Psoas muscle (tissue), 8 donors: ENCODE measurements at places on chromosomes 3 and 15. TPM values are rescaled to one million over a fixed set of nuclear protein-coding genes. Genes with fewer than 3 reads are reported as not detected.

- DNase-seq, result peak; percentile 82
These were observed 31.1 kb downstream of the CYFIP1 start for GRCh38 chr15:22949074-22949547.

DNA sequence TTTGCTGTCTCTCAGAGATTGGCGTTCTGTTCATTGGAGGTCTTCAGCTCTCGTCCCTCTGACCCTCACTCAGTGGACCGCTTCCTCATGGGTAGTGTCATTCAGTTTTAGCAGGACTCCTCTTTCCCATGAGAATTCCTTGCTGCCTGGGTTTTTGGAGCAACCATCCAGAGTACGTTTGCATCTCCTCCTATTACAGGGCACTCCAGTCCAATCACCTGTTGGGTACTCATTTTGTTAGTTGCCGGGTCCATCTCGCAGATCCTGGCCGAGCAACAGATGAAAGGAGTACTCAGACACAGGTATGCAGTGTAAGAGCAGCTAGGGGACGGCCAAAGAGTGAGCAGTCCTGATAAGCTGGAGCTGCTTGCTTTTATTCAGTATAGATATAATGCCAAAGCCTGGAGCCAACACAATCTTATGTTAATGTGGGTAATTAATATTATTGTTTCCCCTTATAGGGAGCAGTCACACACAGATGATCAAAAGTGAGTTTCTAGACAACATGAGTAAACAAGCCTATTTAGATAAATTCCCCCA is 49.6 kb downstream of the ISG20 start:
- DNase-seq, result no peak

The LIPH gene
- polyA plus RNA-seq, result not detected

- DNase-seq, result no peak
These were observed 3.7 kb downstream of the DLL4 start for GRCh38 chr15:40932649-40933516.

DNA sequence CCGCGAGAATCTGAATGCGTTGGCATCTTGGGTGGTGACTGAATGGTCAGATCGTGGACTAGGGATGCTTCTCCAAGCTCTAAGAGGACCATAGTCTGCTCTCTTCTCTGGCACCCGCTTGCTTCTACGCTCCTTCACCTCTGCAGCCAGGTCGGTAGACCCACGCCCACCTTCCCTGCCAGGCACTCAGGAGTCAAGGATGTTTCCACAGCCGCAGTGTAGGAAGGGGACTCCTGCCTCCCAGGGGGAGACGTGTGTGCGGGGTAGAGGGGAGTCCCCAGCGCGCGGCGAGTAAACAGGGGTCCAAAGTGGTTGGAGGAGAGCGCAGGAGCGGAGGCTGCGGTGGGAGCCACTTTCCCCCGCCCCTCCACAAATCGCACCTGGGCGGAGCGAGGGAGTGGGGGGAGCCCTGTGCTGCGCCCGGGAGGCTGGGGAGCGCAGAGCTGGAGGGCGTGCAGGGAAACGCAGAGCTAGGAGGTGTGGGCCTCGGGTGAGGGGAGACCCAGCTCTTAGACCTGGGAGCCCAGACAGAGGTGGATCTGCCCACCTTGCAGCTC is 1.7 kb downstream of the LRRC3B start:
- DNase-seq, result no peak

- peak; percentile 62 for DNase-seq
These were observed 110.8 kb upstream of the ATP11B start for GRCh38 chr3:182682263-182683241.

GRCh38 chr15:38692789-38693062 is 128.1 kb upstream of the RASGRP1 start:
- DNase-seq, result no peak

GRCh38 chr3:156643729-156644389 is 30.5 kb upstream of the TIPARP start:
- no peak for DNase-seq

The ANKUB1 gene
- polyA plus RNA-seq, result 2.9 TPM

DNA sequence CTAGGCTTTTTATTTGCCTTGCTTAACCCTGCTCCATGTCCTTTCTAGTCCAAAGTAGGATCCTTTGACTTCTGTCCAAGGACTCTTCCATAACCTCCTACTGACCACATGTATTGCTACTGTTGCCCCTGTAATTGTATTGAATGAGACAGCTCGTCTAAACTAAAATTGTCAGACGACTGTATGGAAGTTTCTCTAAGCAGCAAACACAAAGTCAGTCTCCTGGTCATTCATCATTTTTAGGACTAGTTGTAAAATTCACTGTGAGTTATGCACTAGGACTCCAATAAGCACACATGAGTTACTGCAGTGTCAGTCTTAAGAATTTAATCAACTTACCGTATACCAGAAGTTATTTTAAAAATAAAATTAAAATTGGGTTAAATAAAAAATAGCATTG is 32.8 kb downstream of the SLTM start:
- no peak for DNase-seq

- no peak for DNase-seq
These were observed 25.9 kb upstream of the KIF23 start for GRCh38 chr15:69388260-69388705.

DNA sequence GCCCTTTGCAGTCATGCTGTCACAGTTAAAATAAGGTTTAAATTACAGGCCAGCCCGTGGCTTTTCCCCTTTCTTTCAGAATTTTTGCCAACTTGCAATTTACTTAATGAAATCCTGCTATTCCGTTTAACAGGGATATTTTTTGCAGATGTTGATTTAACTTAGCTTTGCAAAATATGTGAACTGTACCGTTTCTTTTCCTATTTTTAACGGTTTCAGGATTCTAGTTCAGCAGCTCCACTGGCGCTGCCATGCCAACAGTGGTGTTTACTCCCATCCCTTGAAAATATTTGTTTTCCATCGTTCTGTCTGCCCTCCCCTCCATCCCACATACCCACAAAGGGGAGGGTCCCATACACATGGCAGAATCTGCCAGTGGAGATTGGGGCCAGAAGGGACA is 54.3 kb downstream of the SMAD6 start:
- no peak for DNase-seq

DNA sequence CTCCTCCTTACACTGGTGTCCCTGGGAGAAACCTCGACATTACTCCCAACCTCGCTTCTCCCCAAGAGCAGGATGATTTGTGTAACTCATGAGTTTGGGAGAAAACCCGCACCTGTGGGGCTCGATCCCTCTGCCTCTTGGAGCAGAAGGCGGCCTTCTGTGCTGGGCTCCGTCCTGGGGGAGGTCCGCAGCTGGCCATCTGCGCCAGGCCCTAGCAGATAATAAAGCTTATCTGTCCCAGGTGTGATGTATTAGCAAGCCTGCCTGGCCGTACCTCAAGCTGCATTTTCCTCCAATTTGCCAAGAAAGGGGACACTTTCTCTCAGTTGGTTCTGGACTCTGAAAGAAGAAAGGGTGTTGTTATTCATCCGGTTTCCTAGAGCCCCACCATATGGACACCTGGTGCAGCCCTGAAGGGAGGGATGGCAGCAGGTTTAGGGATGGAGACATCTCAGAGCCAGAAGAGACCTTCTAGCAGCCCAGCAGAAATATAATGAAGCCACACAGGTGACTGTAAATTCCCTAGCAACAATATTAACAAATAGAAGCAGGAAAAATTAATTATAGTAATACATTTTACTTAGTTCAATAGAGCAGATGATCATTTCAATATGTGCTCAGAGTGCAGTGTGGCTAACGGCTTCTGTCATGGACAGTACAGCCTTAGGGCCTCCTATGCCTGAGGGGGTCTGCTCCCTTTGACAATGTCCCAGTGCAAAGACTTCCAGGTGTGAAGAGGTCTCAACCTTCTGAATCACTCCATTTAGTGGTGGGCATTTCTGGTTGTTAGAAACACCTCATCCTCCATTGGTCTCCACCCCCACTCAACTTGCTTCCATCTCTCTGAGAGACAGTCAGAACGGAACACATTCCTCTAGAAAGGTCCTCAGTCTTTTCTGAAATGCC is 94.8 kb downstream of the CPN2 start:
- no peak for DNase-seq

DNA sequence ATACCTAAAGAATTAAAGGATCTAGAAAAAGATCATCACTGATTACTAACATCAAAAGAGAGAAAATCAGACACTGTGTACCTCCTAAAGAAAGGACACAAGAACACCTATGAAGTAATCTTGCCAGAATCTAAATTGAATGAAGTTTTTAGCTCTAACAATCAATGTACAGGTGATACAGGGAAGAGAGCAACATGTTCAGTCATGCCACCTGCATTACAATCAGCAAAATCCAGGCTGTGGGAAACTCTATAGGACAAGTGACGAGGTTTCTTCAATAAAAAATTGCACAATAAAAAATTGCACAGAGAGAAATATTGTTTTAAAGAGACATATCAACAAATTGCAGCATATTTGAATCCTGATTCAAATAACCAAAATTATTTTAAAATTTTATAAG is 93.3 kb downstream of the SEMA5B start:
- no peak for DNase-seq

The GAP43 gene
- 0.05 TPM for polyA plus RNA-seq

The ASB14 gene
- polyA plus RNA-seq, result 0.75 TPM

The TMEM207 gene
- polyA plus RNA-seq, result not detected

- DNase-seq, result no peak
These were observed 38.6 kb downstream of the LYZL4 start for GRCh38 chr3:42371776-42372175.

DNA sequence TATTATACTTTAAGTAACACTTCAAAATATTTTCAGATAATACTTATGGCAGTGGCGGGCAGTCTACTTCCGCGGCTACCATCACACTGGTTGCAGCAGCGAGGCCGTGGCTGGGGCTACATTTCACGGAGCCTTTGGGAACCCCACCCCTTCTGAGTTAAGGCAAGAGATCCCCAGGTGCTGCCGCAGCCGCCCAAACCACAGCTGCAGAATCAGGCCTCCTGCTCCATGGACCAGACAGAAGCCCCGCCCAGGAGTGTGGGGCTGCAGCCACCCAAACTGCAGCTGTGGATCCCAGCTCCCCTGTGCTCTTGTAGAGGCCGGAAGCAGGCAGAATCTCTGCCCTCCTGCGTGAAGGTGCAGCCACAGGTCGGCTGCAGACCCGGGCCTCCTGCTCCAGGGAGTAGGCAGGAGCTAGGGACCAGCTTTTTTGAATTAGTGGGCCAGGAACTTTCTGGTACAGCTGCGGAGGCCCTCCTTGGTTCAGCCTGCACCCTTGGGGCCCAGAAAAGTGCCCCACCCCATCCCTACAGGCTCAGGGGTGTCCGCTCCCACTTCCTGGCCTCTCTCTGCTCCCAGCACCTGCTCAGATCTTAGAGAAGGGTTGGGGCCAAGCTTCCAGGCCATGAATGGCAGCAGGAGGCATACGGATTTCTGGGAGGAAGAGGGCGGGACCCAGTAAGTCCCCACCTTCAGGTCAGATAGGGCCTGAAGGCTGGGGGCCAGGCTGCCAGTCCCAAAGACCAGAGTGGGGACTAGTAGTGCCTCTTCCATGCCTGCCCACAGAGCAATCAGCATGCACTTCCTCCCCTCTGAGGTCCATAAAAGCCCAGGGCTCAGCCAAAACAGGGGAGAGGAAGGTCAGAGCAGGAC is 1188.8 kb upstream of the CADM2 start:
- DNase-seq, result no peak

The CSPG4 gene
- polyA plus RNA-seq, result 8.1 TPM

The OXTR gene
- 0.12 TPM for polyA plus RNA-seq

DNA sequence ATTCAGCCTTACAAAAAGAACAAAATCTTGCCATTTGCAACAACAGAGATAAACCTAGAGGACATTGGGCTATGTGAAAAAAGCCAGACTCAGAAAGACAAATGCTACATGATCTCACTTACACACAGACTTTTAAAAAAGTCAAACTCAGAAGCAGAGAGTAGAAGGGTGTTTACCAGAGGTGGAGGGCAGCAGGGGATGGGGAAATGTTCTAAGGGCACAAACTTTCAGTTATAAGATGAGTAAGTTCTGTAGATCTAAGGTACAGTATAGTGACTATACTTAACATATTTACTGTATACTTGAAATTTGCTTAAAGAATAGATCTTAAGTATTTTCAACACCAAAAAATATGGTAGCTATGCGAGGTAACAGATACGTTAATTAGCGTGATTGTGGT is 3.0 kb downstream of the MYEF2 start:
- DNase-seq, result no peak

The NEO1 gene
- 7.8 TPM for polyA plus RNA-seq

DNA sequence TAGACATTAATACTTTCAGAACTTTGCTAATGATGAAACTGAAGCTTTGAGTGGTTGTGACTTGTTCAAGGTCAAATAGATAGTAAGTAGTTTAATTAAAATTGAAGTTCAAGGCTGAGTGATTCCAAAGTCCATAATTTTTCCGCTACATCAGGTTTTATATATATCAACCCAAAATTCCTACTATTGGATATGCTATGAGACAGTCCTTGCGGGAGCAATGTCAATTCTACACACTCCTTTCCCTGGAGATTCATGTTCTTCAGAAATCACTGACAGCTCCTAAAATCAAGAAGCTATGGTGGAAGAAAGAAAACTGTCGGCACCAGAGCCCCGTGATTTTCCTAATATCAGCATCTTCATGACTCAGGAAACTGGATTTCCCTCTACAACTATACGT is 167.6 kb downstream of the EPHA3 start:
- DNase-seq, result no peak

GRCh38 chr3:156176048-156176447 is 55.7 kb downstream of the KCNAB1 start:
- DNase-seq, result no peak

DNA sequence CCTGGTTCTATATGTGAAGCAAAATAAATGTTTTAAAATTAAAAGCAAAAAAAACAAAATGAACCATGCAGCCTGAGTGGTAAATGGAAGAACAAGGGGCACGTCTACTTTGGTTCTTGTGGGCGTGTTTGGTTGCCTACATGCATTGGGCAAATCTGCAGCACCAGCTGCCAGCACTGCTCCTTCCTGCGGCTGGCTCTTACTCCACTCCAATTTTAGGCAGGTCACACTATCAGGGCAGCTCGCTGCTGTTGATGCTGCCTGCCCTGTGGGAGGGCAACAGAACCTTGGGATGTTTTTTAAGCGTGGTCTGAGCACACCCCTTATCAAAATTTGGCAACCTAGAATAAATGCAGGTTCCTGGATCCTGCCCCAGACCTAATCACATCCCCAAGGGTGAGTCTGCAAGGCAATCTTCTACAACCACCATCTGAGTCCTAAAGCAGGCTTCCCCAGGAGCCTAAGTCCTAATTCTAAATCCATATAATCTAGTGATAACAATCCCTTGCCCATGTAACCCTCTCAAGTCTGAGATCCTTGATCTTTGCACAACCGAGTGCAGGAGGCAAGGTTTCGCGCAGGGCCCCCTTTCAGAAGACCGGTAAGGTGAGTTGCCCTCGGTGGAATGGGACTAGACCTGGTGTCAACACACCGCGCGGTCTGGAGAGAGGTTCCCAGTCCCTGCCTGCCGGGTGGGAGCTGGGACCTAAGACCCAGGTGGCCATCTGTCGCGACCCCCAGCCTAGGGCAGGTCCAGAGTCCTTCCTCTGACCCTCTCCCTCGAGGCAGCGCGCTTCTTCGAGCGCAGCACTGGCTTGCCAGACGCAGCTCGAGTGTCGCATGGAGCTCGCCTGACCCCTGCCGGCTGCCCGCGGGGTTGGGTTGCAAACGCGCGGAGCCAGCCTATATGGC is 15.9 kb downstream of the IVD start:
- peak; percentile 90 for DNase-seq

DNA sequence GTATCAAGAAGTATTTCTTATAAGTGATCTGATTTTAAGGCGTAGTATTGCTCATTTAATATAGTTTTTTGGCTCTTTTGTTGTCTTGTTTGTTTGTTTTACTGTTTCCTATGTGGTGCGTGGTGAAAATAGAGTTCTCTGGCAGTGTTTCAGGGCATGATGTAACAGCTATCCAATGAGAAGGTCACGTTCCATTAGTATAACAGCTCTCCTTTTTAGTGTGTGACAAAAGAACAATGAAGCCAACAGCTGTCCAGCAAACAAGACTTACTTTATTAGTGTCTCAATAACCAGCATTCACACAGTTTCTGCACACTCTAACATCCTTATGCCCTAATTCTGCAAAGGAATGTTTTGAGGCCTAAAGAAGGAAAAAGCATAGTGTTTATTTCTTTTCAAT is 127.9 kb downstream of the SLC25A26 start:
- DNase-seq, result no peak
